ENCODE measurements at places on chromosomes 5 and 9.

GRCh38 chr5:74336297-74336696 lies 304.2 kb downstream of the ENC1 start:
- DNase-seq: no peak

- DNase-seq: no peak
Measured at GRCh38 chr5:43256261-43256966, 56.8 kb downstream of the HMGCS1 start.

DNA sequence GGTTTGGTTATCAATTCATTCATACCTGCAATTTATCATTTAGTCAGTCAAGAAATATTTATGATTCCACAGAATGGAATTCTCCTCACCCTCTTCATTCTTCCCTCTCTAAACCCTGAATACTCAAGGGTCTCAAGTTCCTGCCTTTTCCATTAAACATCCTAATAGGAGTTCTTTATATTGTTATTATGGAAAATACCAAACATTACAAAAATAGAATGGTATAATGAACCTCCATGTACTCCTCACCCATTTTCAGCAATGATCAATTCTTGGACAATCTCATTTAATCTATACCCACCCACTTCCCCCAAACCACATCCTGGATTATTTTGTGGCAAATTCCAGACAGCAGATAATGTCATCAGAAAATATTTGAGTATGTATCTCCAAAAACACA lies 74.5 kb downstream of the ADAMTS12 start:
- DNase-seq: no peak

GRCh38 chr5:86118542-86118941 lies 499.2 kb upstream of the COX7C start:
- peak; percentile 35 for DNase-seq

DNA sequence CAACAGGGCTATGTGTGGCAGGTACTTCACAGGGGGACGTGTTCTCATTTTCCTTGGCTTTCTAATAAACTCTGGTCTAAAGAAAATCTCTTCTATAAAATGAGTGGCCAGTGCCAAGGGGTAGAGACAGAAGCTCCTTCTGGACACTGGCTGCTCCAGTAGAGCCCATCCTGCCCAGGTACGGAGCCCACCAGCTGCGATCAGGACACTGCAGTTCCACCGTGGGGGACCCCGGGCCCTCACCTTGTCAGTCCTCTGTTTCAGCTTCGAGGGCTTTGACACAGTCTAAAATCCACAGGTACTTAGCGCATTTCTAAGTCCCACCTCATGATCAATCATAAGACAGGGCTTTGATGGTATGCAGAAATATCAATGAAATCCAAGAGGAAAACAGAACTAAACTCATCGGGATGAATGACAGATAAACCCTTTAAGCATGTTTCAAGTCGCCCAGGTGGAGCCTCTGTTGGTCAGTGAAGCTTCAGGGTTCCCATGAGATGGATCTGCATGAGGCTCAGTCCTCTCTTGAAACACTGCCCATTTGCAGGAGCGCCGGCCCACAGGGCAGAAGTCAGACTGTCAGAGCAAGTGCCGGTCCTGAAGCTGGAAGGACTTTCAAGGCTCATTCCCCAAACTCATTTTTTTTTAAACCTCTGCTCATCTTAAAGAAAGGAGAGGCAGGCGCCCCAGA lies 20.3 kb upstream of the TERT start:
- DNase-seq: no peak

DNA sequence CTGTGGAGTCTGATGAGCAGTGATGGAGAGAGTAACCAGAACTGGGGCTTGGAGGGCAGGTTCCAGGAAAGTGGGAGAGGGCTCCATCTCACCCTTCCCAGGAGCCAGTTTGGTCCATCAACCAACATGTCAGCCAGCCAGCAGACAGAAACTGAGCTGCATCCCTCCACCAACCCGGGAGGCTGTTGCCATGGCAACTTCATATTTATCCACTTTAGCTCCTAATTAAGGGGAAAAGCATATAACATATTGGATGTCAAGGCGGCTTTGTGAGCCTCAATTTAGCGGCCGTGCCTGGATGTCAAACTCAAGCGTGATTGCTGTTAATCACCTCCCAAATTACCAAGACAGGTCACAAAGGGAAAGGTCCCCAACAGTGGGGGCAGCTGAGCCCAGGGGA lies 81.5 kb upstream of the ARAP3 start:
- DNase-seq: no peak

GRCh38 chr9:109206670-109207069 lies 39.6 kb upstream of the FRRS1L start:
- peak; percentile 30 for DNase-seq

- peak; percentile 31 for DNase-seq
Measured at GRCh38 chr9:125238915-125239446, 2.2 kb downstream of the HSPA5 start.

DNA sequence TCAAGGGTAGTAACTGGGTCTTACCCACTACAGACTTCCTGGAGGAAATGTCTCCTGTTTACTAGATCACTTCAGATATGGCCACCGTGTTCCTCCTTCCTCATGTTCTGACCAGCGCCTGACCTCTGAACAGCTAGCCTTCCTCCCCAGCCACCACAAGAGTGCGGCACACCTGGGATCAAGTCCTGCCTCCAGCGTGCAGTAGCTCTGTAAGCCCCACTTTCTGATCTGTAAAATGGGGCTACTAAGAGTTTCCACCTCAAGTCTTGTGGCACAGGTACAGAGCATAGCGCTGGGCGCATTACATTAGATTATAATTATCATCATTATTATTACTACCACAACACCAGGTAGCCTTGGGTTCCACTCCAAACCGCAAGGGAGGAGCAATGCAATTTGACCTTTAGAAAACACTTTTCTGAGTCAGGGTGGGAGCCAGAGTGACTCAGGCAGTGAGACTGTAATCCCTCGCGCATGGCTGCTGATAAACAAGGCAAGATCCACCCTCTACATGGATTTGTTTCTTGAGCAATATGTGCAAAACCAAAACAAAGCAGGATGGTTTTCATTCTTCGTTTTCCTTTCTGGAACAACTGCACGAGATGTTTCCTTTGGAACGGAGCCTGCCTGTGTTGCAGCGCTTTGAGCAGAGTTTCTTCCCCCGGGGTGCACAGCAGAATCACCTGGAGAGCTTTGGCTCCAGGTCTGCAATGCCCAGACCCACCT lies 65.0 kb upstream of the ANGPTL2 start:
- DNase-seq: peak; percentile 45

GRCh38 chr9:79542735-79543620 lies 28.8 kb upstream of the TLE4 start:
- DNase-seq: no peak

DNA sequence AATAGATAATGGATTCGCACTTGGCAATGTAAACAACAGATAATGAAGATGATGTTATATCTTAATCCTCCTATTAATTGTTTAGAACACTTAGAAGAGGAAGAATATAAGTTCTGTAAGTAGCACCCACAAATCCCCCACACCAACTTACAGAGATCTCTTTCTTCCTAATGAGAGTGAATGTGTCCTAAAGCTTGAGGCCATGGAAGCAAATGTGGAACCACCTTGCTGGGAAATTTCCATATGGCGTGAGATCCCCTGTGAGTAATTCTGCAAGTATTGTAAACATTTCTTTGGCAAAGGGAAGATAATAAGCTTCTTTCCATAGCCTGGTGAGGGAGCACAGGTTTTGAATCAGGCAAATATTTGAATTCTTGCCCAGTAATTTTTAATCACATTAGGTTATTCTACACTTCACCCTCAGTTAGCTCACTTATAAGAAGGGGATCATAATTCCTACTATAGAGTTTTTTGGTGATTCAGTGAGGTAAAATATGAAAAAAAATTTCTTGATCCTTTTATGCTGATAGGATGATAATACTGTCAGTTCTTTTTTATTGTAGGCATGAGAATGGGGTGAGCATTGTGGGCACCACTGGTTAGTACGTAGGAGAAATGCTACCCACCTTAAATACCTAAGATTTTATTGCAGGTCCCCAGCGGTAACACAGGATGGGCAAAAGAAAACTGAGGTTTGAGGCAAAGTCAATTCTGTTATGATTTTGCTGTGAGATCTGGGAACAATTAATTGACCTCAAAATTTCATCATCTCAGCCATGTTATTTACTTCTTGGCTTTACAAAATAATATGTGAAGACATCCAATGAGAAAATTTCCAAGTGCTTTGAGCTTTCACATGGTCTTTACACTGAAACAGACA lies 574.8 kb downstream of the PSAT1 start:
- no peak for DNase-seq
